Thoracic aorta (tissue), 2 donors: ENCODE measurements at places on chromosomes 5 and 9. TPM values are rescaled to one million over a fixed set of nuclear protein-coding genes. Genes with fewer than 3 reads are reported as not detected.

DNA sequence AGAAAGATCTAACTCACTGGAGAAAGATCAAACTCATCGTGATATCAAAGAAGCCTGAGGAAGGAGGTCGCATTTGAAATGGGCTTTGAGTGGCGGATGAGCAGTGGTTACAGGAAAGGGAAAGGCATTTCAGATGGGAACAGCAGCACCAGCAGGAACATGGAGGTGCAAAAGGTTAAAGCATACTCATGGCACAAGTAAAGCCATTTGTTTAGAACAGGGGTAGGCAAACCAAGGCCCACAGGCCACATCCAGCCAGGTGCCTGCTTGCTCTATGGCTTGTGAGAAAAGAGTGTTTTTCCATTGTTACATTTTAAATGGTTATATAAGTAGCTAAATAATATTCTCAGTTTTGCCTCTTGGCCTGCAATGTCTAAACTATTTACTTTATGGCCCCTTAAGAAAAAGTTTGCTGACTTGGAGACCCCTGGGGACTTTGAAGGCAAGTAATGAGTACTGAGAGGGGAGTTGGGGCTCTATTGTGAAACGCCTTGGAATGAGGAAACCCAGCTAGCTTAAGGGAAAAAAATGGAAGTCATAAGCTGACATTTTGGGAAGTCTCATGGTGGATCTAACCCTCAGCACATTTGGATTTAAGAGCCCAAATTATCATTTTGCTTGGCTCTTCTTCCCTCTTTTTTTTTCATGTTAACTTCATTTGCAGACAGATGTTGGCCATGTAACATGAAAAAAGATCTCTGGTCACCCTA lies 211.1 kb downstream of the NR3C1 start:
- peaks cover 4% of the 10 kb centered on the region for H3K4me1 ChIP-seq
- no peak for DNase-seq
- no peak overlapping the region for H3K27ac ChIP-seq
- H3K4me3 ChIP-seq: no peak overlapping the region
- H3K36me3 ChIP-seq: no peaks in the 10 kb centered on the region
- H3K27me3 ChIP-seq: no peaks in the 10 kb centered on the region

DNA sequence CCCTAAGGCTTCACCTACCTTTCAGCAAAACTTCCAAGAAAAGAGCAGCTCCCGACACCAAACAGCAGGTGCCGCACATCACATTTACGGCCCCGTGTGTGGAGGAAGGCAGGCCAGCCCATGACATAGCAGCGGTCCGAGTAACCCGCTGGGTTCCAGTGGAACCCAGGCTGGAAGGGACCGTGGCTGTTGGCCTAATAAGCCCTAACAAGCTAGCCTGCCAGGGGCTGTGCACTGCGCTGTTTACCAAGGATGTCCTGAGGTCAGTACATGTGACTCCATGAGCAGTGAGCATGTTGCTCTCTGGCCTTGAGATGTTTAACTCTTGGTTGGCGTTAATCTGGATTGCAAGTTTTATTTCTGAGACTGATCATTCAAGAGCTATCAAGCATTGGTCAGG lies 131.5 kb downstream of the FSTL4 start:
- DNase-seq: no peak
- H3K27me3 ChIP-seq: no peaks in the 10 kb centered on the region
- H3K36me3 ChIP-seq: no peaks in the 10 kb centered on the region
- H3K4me1 ChIP-seq: no peaks in the 10 kb centered on the region

- H3K4me3 ChIP-seq: no peak overlapping the region
- no peaks in the 10 kb centered on the region for H3K36me3 ChIP-seq
- DNase-seq: no peak
- no peak overlapping the region for H3K27ac ChIP-seq
These were observed 374.9 kb upstream of the CLINT1 start for GRCh38 chr5:158233735-158234322.

- H3K27ac ChIP-seq: peak overlapping the region; percentile 31
- no peaks in the 10 kb centered on the region for H3K27me3 ChIP-seq
- DNase-seq: no peak
- H3K4me1 ChIP-seq: peaks cover 40% of the 10 kb centered on the region
These were observed 86.9 kb upstream of the RPS23 start for GRCh38 chr5:82365026-82365425.

DNA sequence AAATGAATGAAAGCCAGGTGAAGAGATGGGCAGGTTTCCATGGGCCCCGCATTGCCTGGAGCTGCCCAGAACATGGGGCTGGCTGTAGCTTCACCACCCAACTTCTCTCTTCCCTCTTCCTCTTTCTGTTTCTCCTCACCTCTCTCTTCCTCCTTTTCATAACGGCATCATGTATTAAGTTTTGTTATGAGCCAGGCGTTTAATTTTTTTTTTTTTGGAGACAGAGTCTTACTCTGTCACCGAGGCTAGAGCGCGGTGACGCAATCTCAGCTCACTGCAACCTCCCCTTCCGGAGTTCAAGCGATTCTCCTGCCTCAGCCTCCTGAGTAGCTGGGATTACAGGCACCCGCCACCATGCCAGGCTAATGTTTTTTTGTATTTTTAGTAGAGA lies 13.0 kb upstream of the SPINK4 start:
- no peaks in the 10 kb centered on the region for H3K27me3 ChIP-seq
- H3K4me3 ChIP-seq: no peak overlapping the region
- DNase-seq: no peak
- no peak overlapping the region for H3K27ac ChIP-seq
- no peaks in the 10 kb centered on the region for H3K36me3 ChIP-seq

KCTD16 gene
- 0.35 TPM for total RNA-seq

KIAA1958 gene
- total RNA-seq: 6.0 TPM

HTR1A gene
- total RNA-seq: not detected
